Endothelial cell of umbilical vein (primary cell): ENCODE measurements at places on chromosomes 11 and 22. TPM values are rescaled to one million over a fixed set of nuclear protein-coding genes. Genes with fewer than 3 reads are reported as not detected.

C11orf91 gene
- 0.21 and 0.94 TPM in 2 replicates for polyA plus RNA-seq

GRCh38 chr11:115912484-115912945 is 408.3 kb upstream of the CADM1 start:
- no peak for DNase-seq

- no peak for DNase-seq
These were observed 7.1 kb downstream of the ABCG4 start for GRCh38 chr11:119155733-119156492.

DNA sequence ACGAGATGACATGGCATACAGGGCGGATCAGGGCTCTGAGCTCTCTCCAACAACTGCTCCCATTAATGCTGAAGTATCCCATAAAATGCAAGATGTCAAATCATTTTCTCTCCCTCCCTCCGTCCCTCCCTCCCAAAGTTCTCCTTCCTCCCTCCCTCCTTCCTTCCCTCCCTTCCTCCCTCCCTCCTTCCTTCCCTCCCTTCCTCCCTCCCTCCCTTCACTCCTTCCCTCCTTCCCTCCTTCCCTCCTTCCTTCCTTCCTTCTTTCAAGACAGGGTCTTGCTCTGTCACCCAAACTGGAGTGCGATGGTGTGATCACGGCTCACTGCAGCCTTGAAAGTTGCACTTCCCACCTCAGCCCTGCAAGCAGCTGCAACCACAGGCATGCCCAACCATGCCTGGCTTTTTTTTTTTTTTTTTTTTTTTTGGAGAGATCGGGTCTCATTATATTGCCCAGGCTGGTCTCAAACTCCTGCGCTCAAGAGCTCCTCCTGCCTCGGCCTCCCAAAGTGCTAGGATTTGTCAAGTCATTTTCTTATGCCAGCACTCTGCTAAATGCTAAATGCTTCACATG is 38.2 kb downstream of the TXN2 start:
- DNase-seq, result no peak

GRCh38 chr11:93517041-93517440 is 26.1 kb downstream of the SMCO4 start:
- DNase-seq, result no peak
